ENCODE measurements at places on chromosomes 3 and 15.

GRCh38 chr3:77871436-77871835 lies 831.5 kb downstream of the ROBO2 start:
- no peak for DNase-seq

DNA sequence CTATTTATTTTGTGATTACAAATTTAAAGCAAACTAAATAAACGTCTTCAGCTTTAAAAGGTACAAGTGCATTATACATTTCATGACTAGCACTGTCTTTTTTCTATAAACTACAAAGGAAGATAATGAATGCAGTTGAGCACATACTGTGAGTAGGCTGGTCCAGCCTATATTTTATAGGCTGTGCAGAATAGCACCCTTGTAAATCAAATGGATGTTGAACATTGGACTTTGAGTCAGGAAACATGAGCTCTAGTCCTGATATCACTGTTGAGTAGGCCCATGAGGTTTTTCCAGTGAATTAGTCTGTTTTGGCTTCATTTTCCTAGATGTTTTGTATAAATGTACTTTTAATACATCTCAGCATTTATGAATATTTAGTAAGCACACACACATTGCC lies 447.3 kb upstream of the KCNMB2 start:
- DNase-seq: no peak

GRCh38 chr3:194995334-194995733 lies 275.6 kb downstream of the XXYLT1 start:
- no peak for DNase-seq

- no peak for DNase-seq
Observed at GRCh38 chr3:41024031-41024836, 175.1 kb upstream of the CTNNB1 start.

- no peak for DNase-seq
Observed at GRCh38 chr15:63296195-63296594, 18.8 kb downstream of the APH1B start.

- DNase-seq: no peak
Observed at GRCh38 chr15:78006567-78007205, 70.8 kb downstream of the TBC1D2B start.

- no peak for DNase-seq
Observed at GRCh38 chr15:67685008-67685599, 140.2 kb upstream of the SKOR1 start.

DNA sequence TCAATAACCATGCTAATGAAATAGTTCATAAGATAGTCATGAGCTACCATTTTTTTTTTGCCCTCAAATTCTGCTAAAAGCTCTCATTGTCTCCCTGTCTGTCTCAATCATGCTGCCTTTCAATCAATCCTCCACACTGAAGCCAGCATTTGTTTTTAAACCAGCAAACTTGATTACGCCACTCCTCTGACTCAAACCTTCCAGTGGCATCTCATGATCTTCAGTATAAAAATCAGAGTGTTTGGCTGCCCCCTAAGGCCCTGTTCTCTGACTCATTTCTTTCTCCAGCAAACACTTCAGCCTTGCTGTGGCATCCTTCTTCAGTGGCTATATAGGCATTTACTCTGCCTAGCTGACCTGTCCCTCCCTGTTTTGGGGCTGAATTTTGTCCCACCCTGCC lies 36.0 kb upstream of the EOMES start:
- no peak for DNase-seq

- no peak for DNase-seq
Observed at GRCh38 chr3:103585809-103586208, 1151.0 kb downstream of the ZPLD1 start.

DNA sequence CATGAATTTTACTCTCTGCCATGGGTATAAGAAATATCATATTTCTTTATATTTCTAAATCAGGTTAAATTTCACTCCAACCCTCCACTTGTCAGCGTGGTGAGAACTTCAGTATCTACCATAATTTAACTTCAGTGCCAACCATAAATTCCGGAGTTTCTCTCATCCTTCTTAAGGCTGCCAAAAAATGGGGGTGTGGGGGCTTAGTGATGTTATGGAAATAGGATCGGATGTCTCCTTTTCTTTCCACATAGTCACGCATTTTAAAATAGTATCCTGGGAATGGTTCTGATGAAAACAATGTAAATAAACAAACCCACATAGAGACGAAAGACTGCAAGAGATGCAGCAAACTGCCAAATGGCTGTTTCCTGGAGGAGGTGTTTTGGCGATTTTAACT lies 12.9 kb upstream of the FAM3D start:
- DNase-seq: no peak
